Activated CD4-positive, alpha-beta T cell treated with anti-CD3 and anti-CD28 coated beads, Interleukin-2, amount 10 ng/mL, durations not matched to agents 24 days and 14 days (primary cell): ENCODE measurements at places on chromosomes 2 and 18. TPM values are rescaled to one million over a fixed set of nuclear protein-coding genes. Genes with fewer than 3 reads are reported as not detected.

Gene MARCHF4
- not detected in 2 replicates for total RNA-seq

Gene SDC1
- 0.63 and 1.1 TPM in 2 replicates for total RNA-seq

Gene RNU2-63P
- total RNA-seq = 34.0 and 34.9 TPM in 2 replicates

Gene CDK15
- not detected in 2 replicates for total RNA-seq

Gene GREB1L
- not detected in 2 replicates for total RNA-seq

DNA sequence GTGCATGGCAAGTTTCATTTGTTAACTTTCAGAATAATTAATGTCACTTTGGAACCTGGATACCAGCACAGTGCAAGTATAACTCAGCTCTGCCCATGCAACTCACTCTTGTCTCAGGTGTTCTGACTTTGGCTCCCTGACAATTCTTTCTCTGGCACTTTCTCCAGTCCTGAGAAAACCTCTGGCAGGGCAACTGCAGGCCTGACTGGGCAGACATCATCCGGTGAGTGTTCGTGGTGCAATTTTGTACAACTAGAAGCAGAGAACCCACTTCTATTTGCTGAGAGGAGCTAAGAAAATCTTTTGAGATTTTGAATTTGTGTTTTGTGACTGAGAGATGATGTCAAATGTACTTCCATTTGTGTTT lies 143.0 kb downstream of the AQP4 start:
- H3K4me3 ChIP-seq = no peak overlapping the region
- no peak for DNase-seq
- peaks cover 13% of the 10 kb centered on the region for H3K27me3 ChIP-seq
- H3K4me1 ChIP-seq = no peaks in the 10 kb centered on the region
- H3K27ac ChIP-seq = no peak overlapping the region
- H3K36me3 ChIP-seq = no peaks in the 10 kb centered on the region

DNA sequence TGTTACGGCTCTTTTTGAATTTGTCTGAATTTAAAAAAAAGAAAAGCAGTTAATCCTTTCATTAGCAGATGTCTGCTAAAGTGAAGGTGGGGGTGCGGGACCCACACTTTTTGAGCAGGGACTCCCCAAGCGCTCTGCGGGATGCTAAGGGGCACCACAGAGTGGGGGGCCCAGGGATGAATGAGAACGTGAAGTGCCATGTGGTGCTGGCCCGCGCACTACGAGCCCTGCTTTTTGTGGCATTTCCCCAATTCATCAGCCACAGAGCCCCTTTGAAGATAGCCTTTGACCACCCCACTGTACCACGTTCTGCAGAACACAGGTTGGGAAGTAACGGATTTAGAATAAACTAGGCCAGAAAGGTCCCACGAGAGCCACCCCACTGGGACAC lies 28.6 kb downstream of the HS1BP3 start:
- peaks cover 6% of the 10 kb centered on the region for H3K36me3 ChIP-seq
- H3K4me1 ChIP-seq = no peaks in the 10 kb centered on the region
- no peak overlapping the region for H3K27ac ChIP-seq
- no peaks in the 10 kb centered on the region for H3K27me3 ChIP-seq
- DNase-seq = no peak
- H3K4me3 ChIP-seq = no peak overlapping the region

- no peaks in the 10 kb centered on the region for H3K27me3 ChIP-seq
- H3K4me1 ChIP-seq = peaks cover 73% of the 10 kb centered on the region
- no peak for DNase-seq
- peaks cover 67% of the 10 kb centered on the region for H3K36me3 ChIP-seq
- peak overlapping the region; percentile 52 for H3K4me3 ChIP-seq
Observed at GRCh38 chr2:105836840-105837692, 92.4 kb downstream of the NCK2 start.

DNA sequence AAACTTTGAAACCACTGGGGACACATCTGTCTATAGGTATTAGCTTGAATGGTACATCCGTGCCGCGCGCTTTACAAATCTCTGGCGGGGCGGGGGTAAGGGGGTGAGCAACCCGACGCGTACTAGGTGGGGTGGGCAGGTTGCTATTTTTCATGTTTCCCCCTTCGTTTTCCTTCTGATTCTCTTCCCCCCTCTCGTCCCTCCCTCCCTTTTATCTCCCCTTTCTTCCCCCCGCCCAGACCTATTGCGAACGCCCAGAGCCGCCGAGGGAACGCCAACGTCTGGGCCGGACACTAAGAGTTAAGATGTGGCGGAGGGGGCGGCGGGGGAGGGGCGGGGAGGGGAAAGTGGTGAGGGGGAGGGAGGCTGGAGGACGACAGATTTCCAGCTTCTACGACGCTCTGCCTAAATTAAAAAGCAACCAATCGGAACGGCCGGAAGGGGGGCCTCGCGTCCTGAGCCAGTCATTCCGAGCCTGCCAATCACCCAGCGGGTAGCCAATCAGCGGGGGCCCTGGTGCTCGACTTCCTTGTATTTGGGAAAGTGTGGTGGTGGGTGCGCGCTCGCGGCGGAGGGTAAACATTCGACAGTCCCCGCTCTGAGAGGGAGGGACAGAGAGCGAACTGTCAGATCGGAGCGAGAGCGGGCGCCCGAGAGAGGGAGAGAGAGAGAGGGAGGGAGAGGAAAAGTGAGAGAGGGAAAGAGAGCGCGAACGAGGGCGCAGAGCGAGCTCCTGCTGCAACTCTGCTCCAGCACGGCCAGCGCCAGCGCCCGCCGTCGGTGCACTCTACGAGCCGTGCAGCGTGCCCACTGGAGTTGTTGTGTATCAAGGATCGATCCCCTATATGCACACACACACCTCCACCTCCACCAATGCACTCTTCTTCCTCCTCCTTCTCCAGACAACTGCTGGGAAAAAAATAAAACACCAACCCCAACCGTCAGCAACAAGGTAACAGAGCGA lies at the start of gene POU3F3:
Gene POU3F3 (plus strand): TSS at position 582 of the 964 bp plus-strand sequence. CDS start 1,396 bp downstream, outside the sequence.
- H3K4me1 ChIP-seq = peaks cover 31% of the 10 kb centered on the region
- H3K27ac ChIP-seq = peak within 1 kb of the TSS; percentile 92
- H3K36me3 ChIP-seq = peaks cover 20% of the 10 kb centered on the region
- H3K4me3 ChIP-seq = peak within 1 kb of the TSS; percentile 81
- peak; percentile 74 for DNase-seq

- peaks cover 23% of the 10 kb centered on the region for H3K4me1 ChIP-seq
- no peak for DNase-seq
Observed at GRCh38 chr2:230968921-230969658, 26.8 kb upstream of the SPATA3 start.

GRCh38 chr2:28681606-28682005 lies 70.0 kb upstream of the PPP1CB start:
- H3K36me3 ChIP-seq = peaks cover 1% of the 10 kb centered on the region
- peak overlapping the region; percentile 73 for H3K4me3 ChIP-seq
- no peak for DNase-seq
- peak overlapping the region; percentile 97 for H3K27ac ChIP-seq
- H3K27me3 ChIP-seq = no peaks in the 10 kb centered on the region

- H3K4me1 ChIP-seq = peaks cover 2% of the 10 kb centered on the region
- no peak for DNase-seq
- no peaks in the 10 kb centered on the region for H3K27me3 ChIP-seq
- no peak overlapping the region for H3K27ac ChIP-seq
Observed at GRCh38 chr2:127864877-127865276, 6.9 kb upstream of the POLR2D start.

GRCh38 chr2:60837123-60837522 lies 44.3 kb upstream of the REL start:
- peaks cover 2% of the 10 kb centered on the region for H3K36me3 ChIP-seq
- no peak overlapping the region for H3K27ac ChIP-seq

GRCh38 chr18:73940721-73941120 lies 206.9 kb downstream of the FBXO15 start:
- H3K4me1 ChIP-seq = no peaks in the 10 kb centered on the region
- no peak for DNase-seq
- H3K27ac ChIP-seq = no peak overlapping the region
- no peaks in the 10 kb centered on the region for H3K27me3 ChIP-seq
- no peaks in the 10 kb centered on the region for H3K36me3 ChIP-seq
- H3K4me3 ChIP-seq = no peak overlapping the region

- H3K4me3 ChIP-seq = peak overlapping the region; percentile 100
- no peaks in the 10 kb centered on the region for H3K27me3 ChIP-seq
- peak overlapping the region; percentile 100 for H3K27ac ChIP-seq
- peaks cover 27% of the 10 kb centered on the region for H3K36me3 ChIP-seq
Observed at GRCh38 chr18:267380-267687, 513 bp downstream of the THOC1 start.

GRCh38 chr2:214379227-214379626 lies 31.6 kb upstream of the VWC2L start:
- no peaks in the 10 kb centered on the region for H3K36me3 ChIP-seq
- H3K27ac ChIP-seq = no peak overlapping the region
- H3K4me1 ChIP-seq = no peaks in the 10 kb centered on the region
- no peak for DNase-seq

- no peak overlapping the region for H3K4me3 ChIP-seq
- H3K27me3 ChIP-seq = no peaks in the 10 kb centered on the region
- no peaks in the 10 kb centered on the region for H3K36me3 ChIP-seq
- H3K27ac ChIP-seq = no peak overlapping the region
- H3K4me1 ChIP-seq = no peaks in the 10 kb centered on the region
Observed at GRCh38 chr18:59617468-59617932, 79.7 kb downstream of the CCBE1 start.

DNA sequence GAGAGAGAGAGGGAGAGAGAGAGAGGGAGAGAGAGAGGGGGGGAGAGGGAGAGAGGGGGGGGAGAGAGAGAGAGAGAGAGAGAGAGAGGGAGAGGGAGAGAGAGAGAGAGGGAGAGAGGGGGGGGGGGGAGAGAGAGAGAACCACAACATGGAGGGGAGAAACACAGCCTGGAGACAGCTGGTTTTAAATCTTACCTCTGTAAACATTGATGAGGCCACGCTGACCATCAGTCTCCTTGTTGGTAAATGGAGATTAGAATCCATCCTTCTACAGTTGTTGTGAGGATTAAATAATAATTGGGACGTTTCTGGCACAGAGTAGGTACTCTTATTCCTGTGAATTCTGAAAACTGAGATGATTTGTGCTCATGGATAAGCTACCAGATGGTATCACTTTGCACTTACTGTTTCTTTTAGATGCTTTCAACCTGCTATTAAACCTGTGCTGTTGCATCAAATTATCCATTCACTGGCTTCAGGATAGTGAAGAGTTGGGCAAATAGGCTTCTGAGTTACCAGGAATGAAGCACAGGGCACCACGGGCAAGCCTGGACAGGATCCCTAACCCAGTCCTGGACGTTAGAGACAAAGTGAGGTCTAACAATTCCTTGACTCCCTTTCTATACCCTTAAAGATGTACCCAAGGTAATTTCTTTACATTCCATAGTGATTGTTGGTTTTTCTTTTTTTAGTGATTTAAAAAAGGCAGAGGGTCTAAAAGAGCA lies 318.1 kb downstream of the ZNF521 start:
- no peaks in the 10 kb centered on the region for H3K4me1 ChIP-seq
- DNase-seq = no peak
- no peak overlapping the region for H3K27ac ChIP-seq
- H3K4me3 ChIP-seq = no peak overlapping the region
- H3K27me3 ChIP-seq = no peaks in the 10 kb centered on the region

DNA sequence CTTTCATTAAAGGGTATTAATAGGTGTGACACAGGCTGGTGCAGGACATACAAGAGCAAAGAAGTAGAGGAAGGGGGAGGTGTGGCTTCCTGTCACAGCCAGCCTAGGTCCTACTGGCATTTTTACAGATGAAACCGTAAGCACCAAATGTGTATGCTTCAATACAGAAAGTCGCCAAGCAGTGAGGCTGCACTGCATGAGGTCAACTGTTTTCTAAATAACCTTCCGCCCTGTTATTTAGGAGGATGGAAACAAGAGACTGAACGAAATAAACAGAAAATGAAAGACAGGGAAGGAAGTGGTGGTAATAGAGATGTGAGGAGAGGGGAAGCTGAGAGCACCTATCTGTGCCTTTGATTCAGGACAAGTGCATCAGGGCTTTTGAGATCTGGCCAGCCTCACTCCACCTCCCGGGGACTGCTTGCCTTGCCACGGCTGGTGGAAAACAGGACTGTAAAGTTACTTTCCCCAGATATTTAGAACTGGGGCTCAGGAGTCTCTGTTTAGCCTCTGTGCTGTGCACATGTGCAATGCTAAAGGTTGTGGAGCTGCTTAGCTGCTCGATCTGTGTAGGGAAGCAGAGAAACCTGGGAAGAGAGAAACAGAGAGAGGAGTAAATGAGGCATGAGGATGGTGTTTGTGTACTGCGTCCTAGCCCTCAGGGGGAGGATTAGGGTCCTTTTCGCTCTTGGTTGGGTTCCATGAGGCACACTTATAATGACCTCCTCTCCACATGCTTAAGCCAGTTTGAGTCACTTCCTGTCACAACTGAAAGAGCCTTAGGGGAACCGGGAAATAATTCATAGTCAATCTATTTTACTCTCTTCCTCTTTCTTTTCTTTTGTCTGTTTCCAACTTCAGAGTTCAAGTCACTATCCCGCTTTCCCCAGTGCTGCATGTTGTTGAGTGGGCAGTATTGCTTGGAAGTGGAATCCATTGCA lies 62.3 kb upstream of the BOD1L2 start:
- H3K27me3 ChIP-seq = peaks cover 17% of the 10 kb centered on the region
- H3K27ac ChIP-seq = no peak overlapping the region
- DNase-seq = no peak
- peaks cover 14% of the 10 kb centered on the region for H3K4me1 ChIP-seq

GRCh38 chr2:18319987-18320386 lies 240.5 kb downstream of the RDH14 start:
- no peak overlapping the region for H3K4me3 ChIP-seq
- no peak overlapping the region for H3K27ac ChIP-seq
- H3K27me3 ChIP-seq = no peaks in the 10 kb centered on the region
- H3K36me3 ChIP-seq = no peaks in the 10 kb centered on the region

DNA sequence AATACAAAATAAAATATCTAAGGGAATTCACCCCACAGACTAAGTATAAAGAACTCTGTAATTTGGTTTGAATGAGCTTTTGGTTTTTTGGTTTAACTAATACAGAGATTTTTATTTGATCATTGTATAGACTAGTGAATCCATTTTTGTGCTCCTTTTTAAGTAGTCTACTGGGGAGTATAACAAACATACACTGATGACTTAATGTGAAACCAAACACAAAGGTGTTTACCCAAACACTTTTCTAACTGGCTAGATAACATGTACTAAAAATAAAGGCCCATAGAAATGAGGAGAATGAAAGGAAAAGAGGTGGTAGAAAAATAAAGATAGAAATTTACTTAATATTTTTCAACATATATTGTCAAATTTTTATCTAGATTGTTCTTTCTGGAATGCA lies 146.0 kb downstream of the NRXN1 start:
- H3K27me3 ChIP-seq = no peaks in the 10 kb centered on the region
- no peak overlapping the region for H3K27ac ChIP-seq
- no peak for DNase-seq
- H3K4me1 ChIP-seq = no peaks in the 10 kb centered on the region
